K562 (cell line): ENCODE measurements at places on chromosomes 13 and 19. TPM values are rescaled to one million over a fixed set of nuclear protein-coding genes. Genes with fewer than 3 reads are reported as not detected.

PABPC3 gene
- polyA plus RNA-seq, result 0.12 and 0.20 TPM in 2 replicates

SIGLEC7 gene
- polyA plus RNA-seq, result 0.12 TPM in 1 of 2 replicates, not detected in the other

ZNF441 gene
- 7.0 and 7.4 TPM in 2 replicates for polyA plus RNA-seq

CCL25 gene
- polyA plus RNA-seq, result not detected in 2 replicates

CA11 gene
- 8.2 and 19.3 TPM in 2 replicates for polyA plus RNA-seq

GGACT gene
- 1.6 and 3.2 TPM in 2 replicates for polyA plus RNA-seq

GJB2 gene
- not detected in 2 replicates for polyA plus RNA-seq

ETV2 gene
- 2.4 and 2.6 TPM in 2 replicates for polyA plus RNA-seq

OR4F17 gene
- polyA plus RNA-seq, result not detected in 2 replicates

TBXA2R gene
- polyA plus RNA-seq, result 5.7 and 6.1 TPM in 2 replicates

LILRB4 gene
- polyA plus RNA-seq, result not detected in 2 replicates

TEKTIP1 gene
- polyA plus RNA-seq, result not detected in 2 replicates

GRWD1 gene
- polyA plus RNA-seq, result 51.4 and 55.4 TPM in 2 replicates

C19orf81 gene
- 35.9 and 46.2 TPM in 2 replicates for polyA plus RNA-seq

REEP6 gene
- polyA plus RNA-seq, result 31.8 and 34.1 TPM in 2 replicates

WASF3 gene
- 0.04 and 0.05 TPM in 2 replicates for polyA plus RNA-seq

CEACAM16 gene
- polyA plus RNA-seq, result not detected in 2 replicates

ZNF208 gene
- 3.2 and 3.5 TPM in 2 replicates for polyA plus RNA-seq

ATP4A gene
- not detected in 2 replicates for polyA plus RNA-seq

KCNC3 gene
- 13.2 and 14.2 TPM in 2 replicates for polyA plus RNA-seq

TOMM40 gene
- polyA plus RNA-seq, result 192 and 229 TPM in 2 replicates

ZNF792 gene
- polyA plus RNA-seq, result 7.0 and 7.9 TPM in 2 replicates

LIM2 gene
- polyA plus RNA-seq, result 0.27 and 0.28 TPM in 2 replicates

SWSAP1 gene
- polyA plus RNA-seq, result 2.0 and 4.3 TPM in 2 replicates

DZIP1 gene
- not detected in 2 replicates for polyA plus RNA-seq

S1PR4 gene
- 0.07 TPM in 1 of 2 replicates, not detected in the other for polyA plus RNA-seq

ZNF829 gene
- polyA plus RNA-seq, result 0.01 and 0.03 TPM in 2 replicates

MEDAG gene
- polyA plus RNA-seq, result not detected in 2 replicates

ZNF610 gene
- not detected in 2 replicates for polyA plus RNA-seq

AKT2 gene
- polyA plus RNA-seq, result 85.4 and 108 TPM in 2 replicates

CRTC1 gene
- 1.8 and 2.1 TPM in 2 replicates for polyA plus RNA-seq

KLK5 gene
- polyA plus RNA-seq, result not detected in 2 replicates

NLRP4 gene
- 0.03 and 0.05 TPM in 2 replicates for polyA plus RNA-seq

CCDC169 gene
- 9.0 and 12.4 TPM in 2 replicates for polyA plus RNA-seq

PCDH8 gene
- polyA plus RNA-seq, result not detected in 2 replicates
